ENCODE measurements at places on chromosomes 13 and 19.

GRCh38 chr19:48495396-48495795 is 16.2 kb downstream of the LMTK3 start:
- DNase-seq = peak; percentile 32

GRCh38 chr19:44948763-44949374 is 3.0 kb downstream of the APOC2 start:
- DNase-seq = no peak

DNA sequence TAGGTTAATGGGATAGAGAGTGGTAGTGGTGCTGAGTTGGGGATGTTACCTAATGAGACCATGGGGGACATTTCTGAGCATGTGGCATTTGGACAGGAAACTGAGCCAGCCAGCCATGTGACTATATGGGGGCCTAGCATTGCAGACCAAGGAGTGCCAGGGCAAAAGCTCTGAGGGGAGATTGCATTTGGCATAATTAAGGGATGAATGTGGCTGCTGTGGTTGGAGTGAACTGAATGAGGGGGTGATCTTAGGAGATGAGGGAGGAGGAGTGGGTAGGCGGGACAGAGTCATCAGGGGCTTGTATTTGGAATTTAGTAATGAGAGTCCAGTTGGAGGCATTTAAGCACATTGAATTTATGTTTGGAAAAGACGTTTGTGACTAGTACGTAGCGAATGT is 6.6 kb downstream of the PCCA start:
- no peak for DNase-seq

DNA sequence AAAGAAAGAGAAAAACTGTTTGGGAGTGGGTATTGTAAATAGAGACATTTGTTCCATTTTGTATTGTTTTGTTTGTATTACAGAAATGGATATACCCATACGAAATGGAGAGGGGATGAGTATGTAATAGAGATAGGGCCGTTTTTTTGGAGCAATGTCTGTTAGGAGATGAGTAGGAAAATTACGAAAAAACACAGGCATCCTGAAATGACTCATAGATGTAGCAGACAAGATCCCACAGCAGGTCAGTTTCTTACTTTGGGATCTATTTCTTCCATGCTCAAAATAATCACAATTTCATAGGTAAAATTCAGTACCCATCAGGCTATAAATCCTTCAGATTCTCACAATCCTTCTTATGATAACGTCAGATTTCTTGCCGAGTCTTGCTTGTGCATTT is 779.4 kb upstream of the SLITRK1 start:
- DNase-seq = no peak

GRCh38 chr19:54949412-54949811 is 2.1 kb upstream of the NLRP7 start:
- no peak for DNase-seq

GRCh38 chr13:42377640-42378382 is 105.9 kb downstream of the AKAP11 start:
- no peak for DNase-seq

DNA sequence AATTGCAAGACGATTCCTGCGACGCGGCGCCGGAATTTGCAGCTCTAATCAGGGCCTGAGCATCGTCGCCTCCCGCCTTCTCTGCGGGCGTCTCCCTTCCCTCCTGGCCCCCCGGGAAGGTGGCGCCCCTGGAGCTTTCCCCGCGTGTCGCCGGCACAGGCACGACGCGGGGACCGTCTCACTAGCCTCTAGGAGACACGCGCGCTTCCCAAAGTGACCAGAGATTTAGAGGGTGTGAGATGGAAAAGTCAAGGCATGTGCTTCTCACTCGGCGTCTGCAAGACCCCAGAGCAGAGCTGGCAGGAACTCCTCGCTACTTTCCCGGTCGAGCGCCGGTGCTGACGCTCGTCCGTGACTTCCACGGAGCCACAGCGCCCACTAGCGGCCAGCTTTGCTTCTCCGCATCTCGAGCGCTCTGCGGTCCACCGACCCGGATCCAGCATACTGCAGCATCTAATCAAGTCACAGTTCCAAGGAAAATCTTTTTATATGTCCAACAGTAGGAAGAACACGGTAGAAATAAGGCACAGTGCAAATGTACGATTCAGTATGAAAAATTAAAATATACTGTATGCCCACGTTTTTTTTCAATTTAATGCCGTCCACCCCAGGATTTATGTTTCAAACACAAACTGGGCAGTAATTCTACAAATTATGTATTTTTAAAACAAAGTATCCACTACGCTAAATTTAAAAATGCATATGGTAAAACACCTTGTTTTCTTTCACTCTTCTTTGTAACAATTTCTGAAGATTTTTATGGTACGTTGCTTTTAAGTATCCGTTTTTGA is 977 bp upstream of the EFNB2 start:
- DNase-seq = peak; percentile 96

DNA sequence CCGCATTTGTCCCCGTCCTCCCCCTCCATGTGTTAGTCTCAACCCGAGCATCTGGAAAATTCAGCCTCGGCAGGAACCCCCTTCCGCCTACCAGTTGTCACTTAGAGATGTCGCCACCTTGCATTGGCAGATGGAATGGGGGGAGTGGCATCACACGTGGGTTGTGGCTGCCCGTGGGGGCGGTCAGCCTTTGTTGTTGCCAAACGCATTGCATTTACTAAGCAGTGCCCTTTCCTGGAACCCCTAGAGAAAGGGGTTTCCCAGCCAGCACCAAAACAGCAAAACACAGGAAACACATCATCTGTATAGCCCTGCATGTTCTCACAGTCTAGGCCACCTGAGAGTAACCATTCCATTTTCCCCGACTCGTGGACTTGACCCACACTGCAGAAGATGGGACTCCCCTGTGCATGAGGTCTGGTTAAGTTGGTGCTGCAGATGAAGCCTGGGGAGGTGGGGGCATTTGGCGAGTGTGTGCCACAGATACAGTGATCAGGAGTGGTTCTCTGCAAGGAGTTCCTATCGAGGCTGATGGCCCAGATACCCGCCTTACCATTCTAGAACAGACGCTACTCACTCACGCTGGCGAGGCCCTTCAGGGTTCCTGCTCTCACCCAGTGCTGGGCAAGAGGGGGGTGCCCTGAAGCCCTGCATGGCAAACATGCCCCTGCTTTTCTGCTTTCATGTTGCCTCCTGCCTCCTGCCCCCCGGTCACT is 38.3 kb downstream of the TMED1 start:
- DNase-seq = peak; percentile 57

All from Ammon's horn (tissue), 1 donor.